ENCODE measurements at places on chromosomes 16 and 17. TPM values are rescaled to one million over a fixed set of nuclear protein-coding genes. Genes with fewer than 3 reads are reported as not detected.

Gene KRTAP3-1
- total RNA-seq = not detected

Gene GSE1
- 8.2 TPM for total RNA-seq

Gene BOLA2
- 14.1 TPM for total RNA-seq

Gene HOXB7
- 0.16 TPM for total RNA-seq

Gene MON1B
- total RNA-seq = 17.2 TPM

Gene NPIPA8
- total RNA-seq = 0.80 TPM

Gene CD79B
- total RNA-seq = not detected

Gene DHRS7C
- not detected for total RNA-seq

Gene STX1B
- 0.08 TPM for total RNA-seq

Gene CDRT15L2
- not detected for total RNA-seq

Gene LYZL6
- total RNA-seq = not detected

Gene PGAP6
- 25.7 TPM for total RNA-seq

Gene MYCBPAP
- 0.62 TPM for total RNA-seq

Gene TMEM231
- 5.3 TPM for total RNA-seq

Gene EME1
- total RNA-seq = 2.1 TPM

Gene SOX15
- total RNA-seq = 207 TPM

Gene CACNG4
- total RNA-seq = 0.08 TPM

Gene BCAS3
- total RNA-seq = 16.7 TPM

Gene IGSF6
- total RNA-seq = 0.15 TPM

Gene LRRC37A2
- 2.8 TPM for total RNA-seq

Gene ASIC2
- not detected for total RNA-seq

Gene RAB11FIP4
- 5.7 TPM for total RNA-seq

Gene C16orf92
- total RNA-seq = not detected

Gene SLC12A3
- total RNA-seq = not detected

Gene RASL10B
- 0.11 TPM for total RNA-seq

Gene SEPTIN1
- total RNA-seq = not detected

Gene MT1B
- not detected for total RNA-seq

Gene SLFN11
- 0.16 TPM for total RNA-seq

Gene HOXB2
- 0.46 TPM for total RNA-seq

Gene PRSS33
- total RNA-seq = not detected

Gene SGSM2
- 16.9 TPM for total RNA-seq

Gene MYO1C
- 95.3 TPM for total RNA-seq

Gene CCL1
- total RNA-seq = not detected

Gene NOS2
- 0.23 TPM for total RNA-seq

Gene LPCAT2
- 40.3 TPM for total RNA-seq

Gene SHBG
- not detected for total RNA-seq

Gene SLC13A2
- total RNA-seq = not detected

Gene CCT6B
- total RNA-seq = 0.62 TPM

Gene SCNN1B
- not detected for total RNA-seq

Gene ROGDI
- 23.0 TPM for total RNA-seq

Gene SKAP1
- not detected for total RNA-seq

Gene GP1BA
- not detected for total RNA-seq

Gene PMFBP1
- 0.31 TPM for total RNA-seq

Gene FN3K
- 0.34 TPM for total RNA-seq

Gene ZPBP2
- not detected for total RNA-seq

Gene SRL
- total RNA-seq = not detected

Gene ABCA5
- total RNA-seq = 3.2 TPM

Gene PLA2G10
- not detected for total RNA-seq

Gene CDYL2
- total RNA-seq = 2.4 TPM

Gene SCIMP
- total RNA-seq = not detected

Data from hair follicular keratinocyte (primary cell).